ENCODE measurements at places on chromosomes 4 and X.

- DNase-seq, result no peak
Observed at GRCh38 chrX:65488495-65488894, 46.1 kb downstream of the LAS1L start.

DNA sequence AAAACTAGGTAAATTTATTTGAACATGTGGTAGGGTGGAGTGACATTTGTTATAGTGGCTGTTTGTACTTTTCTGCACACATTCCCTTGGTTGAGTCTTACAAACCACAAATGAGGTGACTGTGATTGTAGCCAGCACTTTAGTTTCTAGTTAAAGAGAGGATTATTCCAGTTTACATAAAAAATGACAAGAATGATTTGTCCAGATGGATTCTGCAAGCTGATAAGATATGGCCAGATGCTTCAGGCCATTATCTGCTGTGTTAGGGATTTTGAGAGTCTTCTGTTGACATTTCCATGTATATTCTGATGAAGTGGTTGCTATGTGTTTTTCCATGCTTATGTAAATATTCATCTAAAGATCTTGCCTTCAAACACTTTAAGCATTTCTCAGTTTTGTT lies 31.0 kb upstream of the PDE5A start:
- DNase-seq, result no peak

DNA sequence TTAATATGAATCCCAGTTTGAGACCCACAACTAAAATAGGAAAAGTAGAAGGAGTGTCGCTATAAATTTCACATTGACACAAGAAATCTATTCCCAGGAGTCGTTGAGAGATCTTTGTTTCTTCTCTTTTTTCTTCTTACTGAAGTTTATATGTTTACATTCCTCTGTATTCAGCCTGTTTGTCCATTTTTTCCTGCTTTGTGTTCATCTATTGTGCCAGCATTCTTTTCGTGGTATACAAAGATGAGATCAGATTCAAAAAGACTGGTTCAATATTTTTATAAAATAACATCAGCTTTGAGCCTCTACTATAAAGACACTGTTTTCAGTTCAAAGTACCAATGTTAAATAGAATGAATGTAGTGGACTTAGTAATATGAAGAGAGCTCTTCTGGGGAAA lies 95.4 kb upstream of the MYOZ2 start:
- no peak for DNase-seq

DNA sequence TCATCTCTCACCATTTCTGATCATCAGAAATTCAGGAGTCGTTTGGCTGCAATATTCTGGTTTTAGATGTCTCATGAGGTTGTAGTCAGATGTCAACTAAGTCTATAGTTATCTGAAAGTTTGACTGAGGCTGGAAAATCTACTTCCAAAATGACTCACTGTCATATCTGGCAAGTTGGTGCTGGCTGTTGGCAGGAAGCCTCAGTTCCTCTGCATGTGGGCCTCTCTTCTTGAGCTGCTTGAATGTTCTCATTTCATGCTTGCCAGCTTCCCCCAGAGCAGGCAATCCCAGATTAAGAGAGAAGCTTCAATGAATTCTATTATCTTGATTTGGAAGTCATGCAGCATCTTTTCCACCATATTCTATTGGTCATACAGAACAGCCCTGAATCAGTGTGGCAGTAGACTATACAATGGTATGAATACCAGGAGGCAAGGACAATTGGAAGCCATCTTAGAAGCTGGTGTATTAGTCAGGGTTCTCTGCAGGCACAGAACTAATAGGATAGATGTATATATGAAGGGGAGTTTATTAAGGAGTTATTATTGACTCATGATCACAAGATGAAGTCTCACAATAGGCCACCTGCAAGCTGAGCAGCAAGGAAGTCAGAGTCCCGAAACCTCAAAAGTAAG lies 46.8 kb upstream of the ELF2 start:
- no peak for DNase-seq

DNA sequence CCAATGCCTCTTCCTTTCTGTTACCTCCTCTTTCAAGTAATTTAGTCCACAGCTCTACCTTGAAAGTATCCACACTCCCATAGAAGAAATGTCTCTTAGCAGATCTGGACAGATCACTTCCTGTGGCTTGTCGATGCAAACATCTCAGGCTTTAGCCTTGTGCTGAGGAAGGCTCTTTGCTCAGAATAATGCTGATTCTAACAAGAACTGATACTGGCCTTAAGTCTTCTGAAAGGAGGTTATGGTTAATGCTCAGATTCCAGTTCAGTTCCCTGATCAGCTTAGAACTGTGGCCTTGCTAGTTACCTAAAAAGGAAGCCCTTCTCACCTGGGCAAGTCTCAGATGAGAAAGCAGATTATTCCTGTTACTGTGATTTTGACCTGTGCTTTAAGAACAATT lies 230.1 kb upstream of the FAT4 start:
- no peak for DNase-seq

DNA sequence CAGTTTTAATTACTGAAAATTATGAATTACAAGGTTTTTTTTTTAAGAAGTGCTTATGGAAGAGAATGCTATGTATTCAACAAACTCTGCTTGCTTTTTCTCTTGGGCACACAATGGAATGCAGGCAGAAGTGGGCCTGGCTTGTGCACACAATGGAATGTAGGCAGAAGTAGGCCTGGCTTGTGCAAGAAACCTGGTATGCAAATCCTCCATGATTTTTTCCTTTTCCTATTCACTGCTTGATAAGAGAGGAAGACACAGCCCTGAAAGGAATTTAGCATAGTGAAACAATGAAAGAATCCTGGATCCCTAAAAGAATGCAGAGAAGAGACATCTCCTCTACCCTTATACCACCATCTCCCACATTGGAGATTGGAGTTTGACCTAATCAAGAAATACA lies 138.4 kb downstream of the COL25A1 start:
- DNase-seq, result no peak

DNA sequence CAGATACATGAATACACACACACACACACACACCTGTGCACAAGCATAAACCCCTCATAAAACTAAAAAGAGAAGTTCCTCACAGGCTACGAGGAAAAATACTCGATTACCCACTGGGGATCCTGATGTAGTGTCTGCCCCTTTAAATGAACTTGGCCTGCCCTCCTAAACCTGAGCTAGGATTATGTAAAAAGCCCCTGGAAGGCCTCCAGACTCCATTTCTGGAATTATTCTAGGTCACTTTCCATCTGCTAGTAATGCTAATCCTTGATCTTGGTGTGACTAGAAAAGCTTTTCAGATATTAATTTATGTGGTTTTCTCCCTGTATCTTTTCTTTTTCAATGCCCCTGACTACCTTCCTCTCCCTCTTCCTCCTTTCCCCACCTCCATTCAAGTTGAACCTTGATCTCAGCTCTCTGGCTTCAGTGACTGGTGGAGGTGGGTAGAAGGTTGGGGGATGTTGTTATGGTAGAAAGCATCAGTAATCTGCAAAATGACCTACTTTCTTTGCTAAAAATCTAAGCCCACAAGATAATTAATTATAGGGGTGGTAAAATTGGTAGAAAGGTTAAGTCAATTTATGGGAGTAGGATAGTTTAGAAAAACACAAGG lies 25.5 kb upstream of the ZNF330 start:
- DNase-seq, result no peak

GRCh38 chr4:71261633-71262121 lies 77.1 kb upstream of the SLC4A4 start:
- no peak for DNase-seq
